ENCODE measurements at places on chromosomes 16 and 17. TPM values are rescaled to one million over a fixed set of nuclear protein-coding genes. Genes with fewer than 3 reads are reported as not detected.

The CEMP1 gene
- 0.23 TPM for total RNA-seq

The MEIOC gene
- total RNA-seq, result not detected

DNA sequence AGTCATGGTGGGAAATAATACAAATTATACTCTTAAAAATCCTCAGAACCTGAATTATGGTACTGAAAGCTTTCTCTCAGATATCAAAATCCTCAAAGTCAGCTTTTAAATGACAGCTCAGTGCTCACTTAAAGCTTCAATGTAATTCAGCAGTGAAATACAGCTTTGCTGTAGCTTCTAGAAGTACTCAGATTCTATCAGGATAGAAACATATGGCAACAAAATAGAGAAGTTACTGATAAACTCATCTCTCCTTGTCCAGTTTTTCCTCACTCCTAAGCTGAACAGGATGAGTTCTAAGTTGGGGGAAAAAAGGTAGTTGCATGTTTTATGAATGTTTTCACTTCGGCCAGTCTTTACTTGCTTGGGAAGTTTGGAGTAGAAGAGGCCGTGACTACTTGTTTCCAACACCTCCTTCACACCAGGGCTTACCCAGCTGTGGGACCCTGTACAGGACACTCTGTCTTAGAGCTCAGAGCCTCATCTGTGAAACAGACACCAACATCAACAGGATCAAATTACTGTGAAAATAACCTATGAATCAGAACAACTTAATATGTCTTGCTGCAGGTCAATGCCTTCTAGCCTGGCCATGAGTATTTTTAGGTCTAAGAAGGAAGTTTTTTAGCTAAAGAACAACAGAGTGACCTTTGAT lies 30.2 kb downstream of the OGFOD1 start:
- DNase-seq, result no peak

The CIAO2B gene
- 116 TPM for total RNA-seq

GRCh38 chr16:89139907-89140361 lies 31.6 kb upstream of the CDH15 start:
- no peak for DNase-seq
